ENCODE measurements at places on chromosomes 3 and 15. TPM values are rescaled to one million over a fixed set of nuclear protein-coding genes. Genes with fewer than 3 reads are reported as not detected.

The GP9 gene
- total RNA-seq: not detected

The SH3GL3 gene
- total RNA-seq: 1.0 TPM

The TGM4 gene
- total RNA-seq: not detected

The COX5A gene
- total RNA-seq: 136 TPM

The CCNB2 gene
- 15.8 TPM for total RNA-seq

The PCSK6 gene
- 8.4 TPM for total RNA-seq

The MYZAP gene
- total RNA-seq: 0.27 TPM

The CCR9 gene
- total RNA-seq: not detected

The HCLS1 gene
- total RNA-seq: 0.92 TPM

The SLC9C1 gene
- 2.2 TPM for total RNA-seq

The SLC25A38 gene
- 30.8 TPM for total RNA-seq
